ENCODE measurements at places on chromosomes 11 and 22. TPM values are rescaled to one million over a fixed set of nuclear protein-coding genes. Genes with fewer than 3 reads are reported as not detected.

OR51A4 gene
- not detected for total RNA-seq

MS4A7 gene
- total RNA-seq: not detected

SRSF8 gene
- 27.8 TPM for total RNA-seq

C11orf16 gene
- not detected for total RNA-seq

TEX12 gene
- total RNA-seq: not detected

SYCE3 gene
- total RNA-seq: not detected

KIAA1671 gene
- 63.1 TPM for total RNA-seq

SPON1 gene
- not detected for total RNA-seq

IL10RA gene
- total RNA-seq: 0.05 TPM

NLRP14 gene
- total RNA-seq: not detected

ZDHHC24 gene
- 15.1 TPM for total RNA-seq

RASL10A gene
- total RNA-seq: 1.6 TPM

SERHL2 gene
- 0.45 TPM for total RNA-seq

SLC6A5 gene
- total RNA-seq: not detected

FAM180B gene
- not detected for total RNA-seq

PGA3 gene
- not detected for total RNA-seq

ART5 gene
- total RNA-seq: not detected

PLA2G6 gene
- total RNA-seq: 43.5 TPM

P2RY6 gene
- not detected for total RNA-seq

WT1 gene
- total RNA-seq: 0.24 TPM

SCARF2 gene
- 0.68 TPM for total RNA-seq

INSC gene
- total RNA-seq: not detected

TSSK2 gene
- total RNA-seq: not detected

APBB1 gene
- 2.9 TPM for total RNA-seq

CHKB gene
- total RNA-seq: 83.2 TPM

GLB1L3 gene
- total RNA-seq: not detected

KRTAP5-11 gene
- total RNA-seq: not detected

SLC25A18 gene
- 0.28 TPM for total RNA-seq

MS4A4A gene
- not detected for total RNA-seq

CABP7 gene
- total RNA-seq: not detected

FGF4 gene
- not detected for total RNA-seq
